ENCODE measurements at places on chromosomes 7 and 10.

GRCh38 chr7:129423700-129424410, 10.4 kb upstream of the STRIP2 start:
- no peak for DNase-seq

DNA sequence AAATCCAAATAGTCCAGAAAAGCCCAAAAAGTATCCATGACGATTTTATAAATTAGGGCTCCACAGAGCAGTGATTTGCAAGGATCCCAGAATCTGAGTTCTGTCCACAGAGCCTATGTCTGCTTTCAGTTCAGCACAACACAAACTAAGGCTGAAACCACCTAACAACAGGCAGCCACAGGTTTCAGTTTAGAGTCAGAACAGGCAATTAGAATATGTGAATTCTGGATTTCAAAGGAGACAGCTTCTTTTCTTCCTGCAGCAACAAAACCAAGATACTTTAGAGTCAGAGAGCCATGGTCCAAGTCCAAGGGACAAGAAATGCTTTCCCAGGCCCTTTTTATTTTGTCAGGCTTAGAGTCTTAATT, 23.6 kb downstream of the IFIT3 start:
- DNase-seq, result no peak

GRCh38 chr7:113806633-113807327, 112.0 kb downstream of the PPP1R3A start:
- DNase-seq, result no peak

DNA sequence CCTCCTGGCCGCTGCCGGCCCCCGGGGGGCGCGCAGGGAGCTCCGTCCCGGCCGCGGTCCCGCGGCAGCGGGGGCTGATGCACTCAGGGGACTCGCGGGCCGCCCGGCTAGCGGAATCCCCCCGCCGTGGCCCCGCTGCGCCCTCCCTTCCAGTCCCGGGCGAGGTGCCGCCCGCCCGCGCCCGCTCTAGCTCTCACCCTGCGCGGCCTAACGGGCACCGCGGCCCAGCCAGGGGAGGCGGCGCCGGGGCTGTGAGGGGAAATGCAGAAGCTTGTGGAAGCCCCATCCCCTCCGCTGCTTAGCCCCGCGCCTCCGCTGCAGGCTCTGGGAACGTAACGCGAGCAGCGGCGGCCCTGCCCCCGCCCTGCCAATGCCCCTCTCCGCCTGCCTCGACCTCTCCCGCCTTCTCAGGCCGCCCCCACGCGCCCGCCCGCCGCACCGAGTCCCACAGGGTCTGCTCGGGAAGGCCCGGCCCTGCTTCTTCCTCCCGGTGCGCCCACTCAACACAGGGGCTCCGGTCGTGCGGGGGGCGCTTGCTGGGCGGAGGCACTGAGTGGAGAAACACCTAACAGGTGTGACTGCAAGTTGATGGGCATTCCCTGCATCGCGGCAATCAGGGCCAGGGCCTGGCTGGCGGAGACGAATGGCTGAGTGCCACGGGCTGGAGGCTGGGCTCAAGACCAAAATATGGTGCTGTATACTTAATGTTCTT, 384 bp upstream of the TMEM229A start:
- no peak for DNase-seq

GRCh38 chr7:119197877-119198527, 973.5 kb downstream of the ANKRD7 start:
- peak; percentile 28 for DNase-seq

DNA sequence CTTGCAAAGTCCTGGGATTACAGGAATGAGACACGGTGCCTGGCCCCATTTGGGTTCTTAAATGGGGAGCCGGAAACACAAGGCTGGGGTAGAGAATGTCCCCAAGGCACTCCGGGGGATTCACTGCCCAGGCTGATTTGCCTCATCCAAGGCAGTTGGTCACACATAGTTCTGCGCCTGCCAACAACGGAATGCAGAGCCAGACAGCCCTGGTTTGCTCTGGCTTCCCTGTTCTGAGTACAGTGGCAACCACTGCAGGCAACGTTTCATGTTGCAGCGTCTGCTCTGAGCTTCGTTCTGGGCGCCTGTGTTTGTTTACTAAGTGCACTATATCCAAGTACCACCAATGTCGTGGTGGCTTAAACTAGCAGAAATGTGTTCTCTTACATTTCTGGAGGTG, 61.7 kb upstream of the C1QL3 start:
- peak; percentile 4 for DNase-seq
